Skeletal muscle tissue (tissue), 5 donors: ENCODE measurements at places on chromosomes 1 and 21. TPM values are rescaled to one million over a fixed set of nuclear protein-coding genes. Genes with fewer than 3 reads are reported as not detected.

Gene AQP10
- not detected for total RNA-seq

Gene FAM151A
- total RNA-seq = not detected

Gene SLC45A1
- under 0.01 TPM for total RNA-seq

Gene C1orf167
- total RNA-seq = 6.8 TPM

Gene MAP3K21
- total RNA-seq = 0.52 TPM

Gene B3GALT2
- 6.8 TPM for total RNA-seq

Gene ZNF593OS
- not detected for total RNA-seq

Gene ASH1L
- total RNA-seq = 35.0 TPM

Gene OR2T35
- not detected for total RNA-seq

Gene PTAFR
- 2.1 TPM for total RNA-seq

Gene NCMAP
- total RNA-seq = 0.52 TPM

Gene WNT9A
- 2.1 TPM for total RNA-seq
